ENCODE measurements at places on chromosomes 16 and 17.

DNA sequence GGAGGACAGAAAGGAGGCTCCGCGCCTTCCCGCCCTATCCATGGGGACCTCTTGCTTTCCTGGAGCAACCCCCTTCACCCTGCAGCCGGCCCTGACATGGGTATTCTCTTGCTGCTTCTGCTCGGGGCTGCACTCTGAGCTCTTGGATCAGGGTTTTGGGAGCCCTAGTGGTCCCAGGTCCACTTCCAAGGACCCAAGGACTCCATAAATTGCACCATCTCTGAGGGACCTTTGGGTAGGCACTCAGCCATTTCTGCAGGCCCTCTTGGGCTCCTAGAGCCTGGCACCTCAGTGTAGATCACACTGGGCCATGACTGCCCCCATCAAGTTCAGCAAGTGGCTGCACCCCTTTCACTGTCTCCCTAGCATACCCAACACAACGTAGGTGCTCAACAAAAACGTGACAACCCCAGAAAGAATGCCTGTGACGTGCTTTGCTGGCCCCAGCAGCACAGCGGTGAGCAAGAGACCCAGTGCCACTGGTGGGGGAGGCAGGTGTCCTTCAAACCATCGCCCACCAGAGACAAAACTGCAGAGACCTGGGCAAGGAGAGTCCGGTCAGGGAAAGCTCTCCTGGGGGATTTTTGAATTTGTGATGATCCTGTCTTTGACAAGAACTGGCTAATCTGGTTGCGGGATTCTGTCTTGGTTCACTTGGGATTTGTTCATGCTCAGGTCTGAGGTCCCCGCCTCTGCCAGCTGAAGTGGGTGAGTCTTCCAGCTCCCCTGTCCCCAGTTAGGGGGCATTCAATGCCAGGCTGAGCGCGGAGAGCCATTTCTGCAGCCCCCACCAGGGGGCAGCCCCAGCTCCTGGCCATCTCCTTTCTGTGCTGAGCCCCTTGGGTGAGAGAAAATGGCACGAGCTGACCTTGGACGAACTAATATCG is 2.5 kb upstream of the RAB11FIP4 start:
- peak; percentile 14 for DNase-seq

DNA sequence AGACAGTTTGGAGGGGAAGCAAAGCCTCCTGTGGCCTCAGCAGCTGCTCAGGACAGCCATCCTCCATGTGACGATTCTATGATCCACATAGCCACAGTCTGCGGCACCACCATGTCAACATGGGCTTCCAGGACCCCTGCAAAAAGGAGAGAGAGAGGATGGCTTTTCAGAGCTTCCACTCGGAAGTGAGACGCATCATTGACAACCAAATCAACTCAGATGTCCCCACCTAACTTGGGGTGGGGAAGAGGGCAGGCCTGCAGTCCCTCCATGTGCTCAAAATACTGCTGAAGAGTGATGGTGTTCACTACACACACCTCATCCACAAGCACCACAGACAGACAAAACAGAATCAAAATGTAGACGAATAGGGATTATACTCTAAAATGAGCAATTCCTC is 5.9 kb upstream of the METTL16 start:
- DNase-seq, result no peak

GRCh38 chr17:70181376-70181775 is 12.0 kb downstream of the KCNJ2 start:
- DNase-seq, result no peak

DNA sequence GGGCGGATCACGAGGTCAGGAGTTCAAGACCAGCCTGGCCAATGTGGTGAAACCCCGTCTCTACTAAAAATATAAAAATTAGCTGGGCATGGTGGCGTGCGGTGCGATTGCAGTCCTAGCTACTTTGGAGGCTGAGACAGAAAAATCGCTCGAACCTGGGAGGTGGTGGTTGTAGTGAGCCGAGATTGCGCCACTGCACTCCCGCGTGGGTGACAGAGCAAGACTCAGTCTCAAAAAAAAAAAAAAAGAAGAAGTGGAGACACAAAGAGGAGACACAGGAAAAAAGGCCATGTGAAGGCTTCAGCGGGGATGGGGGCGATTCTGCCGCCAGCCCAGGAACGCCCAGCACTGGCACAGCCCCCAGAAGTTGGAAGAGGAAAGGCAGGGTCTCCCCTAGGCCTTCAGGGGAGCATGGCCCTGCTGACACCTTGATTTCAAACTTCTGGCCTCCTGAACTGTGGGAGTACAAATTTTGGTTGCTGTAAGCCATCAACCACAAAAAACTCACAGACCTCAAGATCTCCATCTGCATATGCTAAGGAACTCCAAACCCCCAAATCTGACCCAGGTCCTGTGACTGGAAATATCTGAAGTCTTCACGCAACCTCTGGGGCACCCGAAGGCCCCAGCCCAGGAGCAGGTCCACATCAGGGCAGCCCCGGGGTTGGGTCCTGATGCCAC is 7.0 kb downstream of the SGSH start:
- no peak for DNase-seq

- DNase-seq, result no peak
These were observed 50.1 kb downstream of the PIMREG start for GRCh38 chr17:6494239-6494941.

DNA sequence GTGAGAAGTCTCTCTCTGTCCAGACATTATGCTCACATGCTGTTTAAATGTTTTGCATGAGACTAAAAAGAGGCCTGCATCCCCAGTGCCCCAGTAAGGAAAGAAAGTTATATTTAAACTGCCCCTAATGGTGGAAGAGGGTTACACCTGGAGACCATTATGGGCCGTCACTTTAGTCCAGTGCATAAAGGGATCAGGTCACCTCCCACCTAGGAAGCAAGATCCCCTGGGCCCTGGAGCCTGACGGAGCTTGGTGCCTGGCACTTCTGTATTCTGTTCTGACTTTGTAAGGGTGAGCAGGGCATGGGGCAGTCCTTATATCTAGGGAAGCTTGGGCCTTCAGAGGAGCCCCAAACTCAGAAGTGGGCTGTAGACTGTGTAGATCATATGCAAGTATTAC is 67.9 kb downstream of the CPPED1 start:
- no peak for DNase-seq

DNA sequence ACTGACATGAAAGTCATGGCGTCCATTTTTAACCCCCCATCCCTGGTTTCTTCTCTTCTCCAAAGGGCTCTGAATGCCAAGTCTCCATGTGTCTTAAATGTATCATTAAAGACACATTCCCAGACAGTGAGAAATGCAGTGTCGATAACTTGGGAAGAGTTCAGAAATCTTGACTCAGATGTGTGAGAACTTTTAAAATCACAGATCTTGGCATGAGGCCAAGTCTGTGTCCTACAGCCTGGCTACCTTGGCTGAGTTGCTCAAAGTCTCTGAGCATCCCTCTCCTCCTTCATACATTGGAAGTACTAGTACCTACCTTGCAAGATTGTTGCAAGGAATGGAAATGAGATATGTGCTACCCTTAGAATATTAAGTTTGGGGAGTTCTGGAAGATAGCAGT is 1046.5 kb upstream of the RBFOX1 start:
- no peak for DNase-seq

DNA sequence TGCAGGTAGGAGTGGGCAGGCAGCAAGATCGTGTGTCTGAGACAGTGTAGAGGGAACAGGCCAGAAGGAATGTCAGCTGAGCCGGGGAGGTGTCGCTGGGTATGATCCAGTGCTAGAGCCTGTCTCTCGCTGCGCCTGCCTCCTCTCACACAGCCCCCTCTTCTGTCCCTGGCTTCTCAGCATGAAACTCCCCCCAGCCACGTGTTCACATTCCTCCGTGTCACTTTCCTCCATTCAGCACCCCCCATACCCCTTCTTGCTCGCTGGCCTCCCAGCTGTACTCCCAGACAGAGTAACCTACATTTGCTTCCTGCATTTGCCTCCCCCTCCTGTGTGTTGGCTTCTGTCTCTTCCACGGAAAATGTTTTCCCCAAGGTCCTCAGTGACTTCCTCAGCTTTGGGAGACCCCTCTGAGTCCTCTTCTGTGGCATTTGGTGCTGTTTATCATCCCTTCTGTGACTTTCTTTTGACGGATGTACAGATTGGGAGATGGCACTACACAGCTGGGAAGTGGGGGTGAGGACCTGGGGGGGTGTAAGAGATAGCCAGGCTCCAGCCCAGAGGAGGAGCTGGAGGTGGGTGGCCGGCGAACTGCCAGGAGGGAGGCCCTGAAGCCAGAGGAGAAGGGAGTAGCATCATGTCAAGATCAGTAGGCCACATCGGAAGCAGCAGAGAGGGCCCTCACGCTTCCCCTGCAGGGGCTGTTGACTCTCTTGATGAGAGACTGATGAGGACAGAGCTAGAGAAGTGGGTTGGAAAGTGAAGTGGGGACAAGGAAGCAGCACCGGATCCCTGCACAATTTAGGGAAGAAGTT is 19.2 kb downstream of the SGF29 start:
- DNase-seq, result no peak

DNA sequence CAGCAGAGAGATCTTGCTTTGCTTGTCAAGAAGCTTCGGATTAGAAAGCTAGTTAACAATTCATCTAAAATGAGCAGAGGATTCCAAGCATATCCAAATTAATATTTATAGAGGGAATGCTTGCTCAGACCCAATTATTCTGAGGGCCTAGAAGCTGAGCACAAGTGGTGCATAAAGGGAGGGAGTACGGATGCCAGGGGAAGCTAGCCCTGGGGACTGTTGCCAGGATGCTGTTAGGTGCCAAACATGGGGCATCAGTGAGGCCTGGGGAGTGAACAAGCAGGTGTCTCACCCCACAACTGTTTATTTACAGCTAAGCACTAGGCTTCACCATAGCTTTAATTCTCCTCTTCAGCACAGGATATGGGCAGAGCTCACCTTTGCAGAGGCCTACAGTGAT is 684.1 kb upstream of the C16orf82 start:
- DNase-seq, result no peak

DNA sequence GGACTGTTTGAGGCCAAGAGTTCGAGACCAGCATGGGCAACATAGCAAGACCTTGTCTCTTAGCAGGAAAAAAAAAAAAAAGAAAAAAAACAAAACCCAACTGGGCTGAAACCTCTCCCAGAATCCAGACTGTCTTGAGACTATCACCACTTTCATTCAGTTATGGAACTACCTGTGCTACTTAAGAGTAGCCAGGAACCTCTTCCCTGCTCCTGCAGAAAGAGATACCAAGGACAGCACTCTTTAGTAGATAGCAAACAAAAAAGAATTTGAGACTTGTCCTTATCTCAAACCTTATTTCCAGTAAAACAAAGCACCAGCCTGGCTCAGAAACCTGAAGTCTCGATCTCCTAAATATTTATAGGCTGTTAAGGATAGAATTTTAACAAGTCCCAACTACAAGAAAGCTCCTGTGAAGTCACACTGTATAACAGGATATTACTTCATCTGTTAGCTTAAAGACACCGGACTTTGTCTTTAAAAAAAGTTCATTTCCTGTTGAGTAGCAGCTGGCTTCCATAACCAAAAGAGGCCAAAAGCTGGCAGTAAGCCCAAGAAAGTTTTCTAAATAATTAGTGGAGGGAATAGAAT is 5.1 kb downstream of the CDR2 start:
- no peak for DNase-seq

DNA sequence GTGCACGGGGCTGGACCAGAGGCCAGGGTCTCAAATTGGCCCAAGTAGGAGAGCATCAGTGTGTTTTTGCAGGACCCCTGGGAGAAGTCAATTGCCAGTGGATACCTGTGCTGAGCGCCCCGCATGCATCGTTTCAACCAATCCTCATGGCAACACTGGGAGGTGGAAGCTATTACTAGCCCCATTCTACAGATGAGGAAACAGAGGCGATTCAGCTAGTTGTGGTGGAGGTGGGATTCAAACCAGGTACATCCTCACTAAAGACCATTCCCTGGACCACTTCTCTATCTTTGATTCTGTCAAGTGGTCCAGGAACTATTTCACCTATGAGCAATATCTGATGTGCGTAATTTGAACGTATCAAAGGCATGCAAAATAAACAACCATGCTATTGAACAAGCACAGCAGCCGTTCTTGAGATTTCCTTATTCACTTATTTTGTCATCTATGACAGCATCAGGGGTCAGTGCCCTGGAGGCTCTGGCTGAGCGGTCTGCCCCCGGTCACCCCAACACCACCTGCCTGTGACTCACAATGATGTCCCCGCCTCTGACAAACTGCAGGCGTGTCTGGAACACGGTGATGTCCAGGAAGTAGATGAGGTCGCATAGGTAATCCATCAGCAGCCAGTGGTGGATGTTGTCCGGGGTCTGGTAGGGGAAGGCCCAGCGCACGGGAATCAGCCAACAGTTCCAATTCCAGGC is 54.0 kb downstream of the CNGB1 start:
- no peak for DNase-seq

GRCh38 chr16:65413861-65414260 is 292.0 kb upstream of the CDH11 start:
- no peak for DNase-seq

- no peak for DNase-seq
These were observed 195.8 kb downstream of the SNX29 start for GRCh38 chr16:12172343-12172742.

DNA sequence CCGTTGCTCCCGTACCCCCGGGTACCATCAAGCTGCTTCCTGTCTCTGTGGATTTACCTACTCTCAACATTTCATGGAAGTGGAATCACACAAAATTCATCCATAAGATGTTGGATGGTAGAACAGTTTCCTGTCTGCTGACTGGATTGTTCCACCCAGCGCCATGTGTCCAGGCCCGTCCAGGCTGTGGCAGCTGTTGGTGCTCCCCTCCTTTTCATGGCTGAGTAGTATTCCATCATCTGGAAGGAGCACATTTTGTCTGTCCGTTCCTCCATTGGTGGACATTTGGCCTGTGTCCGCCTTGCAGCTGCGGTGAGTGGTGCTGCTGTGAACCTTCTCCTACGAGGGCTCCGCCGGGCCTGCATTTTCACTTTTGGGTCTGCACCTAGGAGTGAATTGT is 18.4 kb downstream of the TSC2 start:
- no peak for DNase-seq

DNA sequence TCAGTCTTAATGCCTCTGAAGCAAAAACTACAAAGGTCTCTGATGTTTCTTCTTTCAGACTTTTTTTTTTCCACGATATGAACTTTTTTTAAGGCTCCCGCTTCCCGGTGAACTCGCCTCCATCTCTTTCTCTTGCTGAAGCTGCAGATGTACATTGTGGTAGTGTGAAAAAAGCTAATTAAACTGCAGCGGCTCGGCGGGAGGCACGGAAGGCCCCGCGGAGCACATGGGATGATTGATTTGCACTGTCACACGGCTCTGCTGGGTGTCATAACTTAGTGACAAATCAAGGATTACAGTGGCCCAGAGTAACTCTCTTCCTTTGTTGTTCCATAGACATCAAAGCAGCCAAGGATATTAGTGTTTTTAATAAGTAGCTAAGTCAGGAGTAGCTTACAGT is 196.3 kb downstream of the AXIN2 start:
- no peak for DNase-seq

GRCh38 chr17:16199093-16199492 is 16.2 kb downstream of the NCOR1 start:
- no peak for DNase-seq

DNA sequence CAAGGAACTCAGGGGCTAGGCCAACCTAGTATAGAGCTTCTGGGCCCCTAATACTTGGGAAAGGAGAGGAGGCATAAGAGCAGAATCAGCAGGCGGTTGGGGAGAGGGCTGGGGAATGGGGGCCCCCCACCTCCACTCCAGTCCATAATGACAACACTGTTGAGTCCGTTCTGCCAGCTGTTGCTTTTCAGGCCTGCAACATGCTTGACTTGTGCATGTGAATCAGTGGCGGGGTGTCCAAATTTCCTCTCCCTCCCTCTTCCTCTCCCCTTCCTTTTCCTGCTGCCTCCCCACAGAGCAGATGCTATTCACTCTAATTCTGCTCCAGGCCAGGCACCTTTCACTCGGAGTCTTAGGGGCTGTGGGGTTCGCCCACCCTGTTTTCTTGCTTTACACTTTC is 31.7 kb downstream of the SGSM2 start:
- DNase-seq, result no peak

- DNase-seq, result no peak
These were observed 727.9 kb upstream of the SOX9 start for GRCh38 chr17:71392715-71393567.

Data from activated naive CD4-positive, alpha-beta T cell (primary cell).